ENCODE measurements at places on chromosomes 6 and 20.

DNA sequence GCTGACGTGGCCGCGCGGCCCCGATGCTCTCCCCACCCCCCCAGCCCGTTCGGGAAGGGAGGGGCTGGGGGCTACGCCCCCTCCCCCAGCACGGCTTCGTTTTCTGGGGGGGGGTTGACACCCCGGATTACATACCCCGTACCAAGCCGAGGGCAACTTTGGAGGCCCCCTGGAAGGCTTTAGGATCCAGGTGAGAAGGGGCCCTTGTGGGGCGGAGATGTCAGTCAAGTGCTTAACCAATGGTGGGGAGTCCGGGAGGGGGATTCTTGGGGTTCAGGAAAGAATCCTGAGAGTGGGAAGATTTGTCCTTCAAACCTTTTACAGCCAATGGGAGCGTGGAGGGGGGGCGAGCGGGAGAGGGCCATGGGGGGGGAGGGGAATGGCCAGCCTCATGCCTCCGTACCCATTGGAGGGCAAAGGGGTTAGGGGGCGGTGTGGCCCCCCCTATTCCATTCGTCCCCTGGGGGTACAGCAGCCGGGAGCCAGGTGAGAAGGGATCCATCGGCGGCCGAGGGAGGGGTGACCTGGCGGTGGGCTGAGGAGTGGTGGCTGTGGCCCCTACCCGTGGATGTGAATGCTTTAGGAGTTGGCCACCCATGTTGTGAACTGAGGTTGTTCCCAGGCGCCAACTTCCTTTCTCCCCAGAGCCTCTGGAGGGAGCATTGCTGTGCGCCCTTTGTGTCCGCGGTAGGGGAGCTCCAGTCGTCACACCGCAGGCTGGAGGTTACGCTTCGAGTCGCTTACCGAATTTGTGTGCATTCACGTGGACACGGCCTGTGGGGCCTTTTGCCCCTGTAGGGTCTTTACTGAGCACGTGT lies 682 bp downstream of the BRD2 start:
- DNase-seq = peak; percentile 72

GRCh38 chr20:4910951-4911350 lies 90.4 kb downstream of the SLC23A2 start:
- DNase-seq = no peak

DNA sequence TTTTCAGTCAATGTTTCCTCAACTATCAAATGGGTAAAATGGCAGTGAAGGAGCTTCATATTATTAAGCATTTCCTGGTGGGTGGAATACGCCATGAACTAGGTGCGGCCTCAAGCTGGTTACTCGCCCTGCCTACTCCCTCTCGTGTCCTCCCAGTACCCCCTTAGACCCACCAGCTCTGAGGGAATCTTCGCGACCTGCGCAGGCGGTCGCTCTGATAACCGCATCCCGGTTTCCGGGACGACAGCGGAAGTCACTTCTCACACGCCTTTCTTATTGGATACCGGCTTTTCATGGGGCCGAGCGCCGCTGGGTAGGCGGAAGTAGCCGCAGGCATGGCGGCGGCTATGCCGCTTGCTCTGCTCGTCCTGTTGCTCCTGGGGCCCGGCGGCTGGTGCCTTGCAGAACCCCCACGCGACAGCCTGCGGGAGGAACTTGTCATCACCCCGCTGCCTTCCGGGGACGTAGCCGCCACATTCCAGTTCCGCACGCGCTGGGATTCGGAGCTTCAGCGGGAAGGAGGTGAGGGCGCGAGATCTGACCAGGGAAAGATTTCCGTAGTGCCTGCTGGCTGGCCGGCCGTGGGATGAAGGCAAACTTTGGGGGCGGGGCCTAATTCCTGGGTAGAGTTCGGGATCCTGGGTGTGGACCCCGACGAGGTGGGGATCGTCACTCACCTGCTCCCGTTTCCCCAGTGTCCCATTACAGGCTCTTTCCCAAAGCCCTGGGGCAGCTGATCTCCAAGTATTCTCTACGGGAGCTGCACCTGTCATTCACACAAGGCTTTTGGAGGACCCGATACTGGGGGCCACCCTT lies at the start of gene PIGT:
TSS of gene PIGT (plus strand) at position 320 of the 816 bp plus-strand sequence. CDS start at position 336, 16 bp downstream.
- DNase-seq = peak; percentile 89

DNA sequence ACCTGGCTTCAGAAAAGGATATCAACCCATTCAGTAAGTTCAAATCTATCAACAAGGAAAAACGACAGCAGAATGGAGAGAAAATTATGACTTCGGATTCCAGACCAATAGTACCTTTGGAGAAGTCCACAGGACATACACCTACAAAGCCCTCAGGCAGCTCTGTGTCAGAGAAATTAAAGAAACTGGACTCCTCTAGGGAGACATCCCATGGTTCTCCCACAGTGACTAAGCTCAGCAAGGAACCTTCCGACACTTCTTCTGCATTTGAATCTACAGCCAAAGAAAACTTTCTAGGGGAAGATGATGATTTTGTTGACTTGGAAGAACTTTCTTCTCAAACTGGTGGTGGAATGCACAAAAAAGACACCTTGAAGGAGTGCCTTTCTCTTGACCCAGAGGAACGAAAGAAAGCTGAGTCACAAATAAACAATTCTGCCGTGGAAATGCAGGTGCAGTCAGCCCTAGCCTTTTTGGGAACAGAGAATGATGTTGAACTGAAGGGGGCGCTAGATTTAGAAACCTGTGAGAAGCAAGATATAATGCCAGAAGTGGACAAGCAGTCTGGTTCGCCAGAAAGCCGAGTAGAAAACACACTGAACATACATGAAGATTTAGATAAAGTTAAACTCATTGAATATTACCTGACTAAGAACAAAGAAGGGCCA lies 67.4 kb upstream of the HINT3 start:
- peak; percentile 14 for DNase-seq

DNA sequence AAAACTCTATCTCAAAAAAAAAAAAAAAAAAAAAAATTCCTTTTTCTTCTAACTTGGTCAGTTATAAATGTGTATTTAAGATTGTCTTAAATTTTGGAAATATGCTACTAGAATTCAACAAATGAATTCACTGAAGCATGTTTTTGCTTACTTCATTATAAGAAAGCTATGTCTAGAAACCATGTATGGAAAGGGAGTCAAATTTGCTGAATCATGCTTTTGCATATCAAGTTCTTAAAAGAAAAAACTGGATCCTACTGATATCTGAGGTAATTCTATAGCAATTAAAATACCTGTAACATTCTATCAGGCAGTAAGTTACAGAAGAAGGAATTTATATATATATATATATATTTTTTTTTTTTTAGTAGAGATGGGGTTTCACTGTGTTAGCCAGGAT lies 27.7 kb downstream of the AKIRIN2 start:
- no peak for DNase-seq

- DNase-seq = no peak
Observed at GRCh38 chr6:45590696-45591184, 213.0 kb upstream of the SUPT3H start.

DNA sequence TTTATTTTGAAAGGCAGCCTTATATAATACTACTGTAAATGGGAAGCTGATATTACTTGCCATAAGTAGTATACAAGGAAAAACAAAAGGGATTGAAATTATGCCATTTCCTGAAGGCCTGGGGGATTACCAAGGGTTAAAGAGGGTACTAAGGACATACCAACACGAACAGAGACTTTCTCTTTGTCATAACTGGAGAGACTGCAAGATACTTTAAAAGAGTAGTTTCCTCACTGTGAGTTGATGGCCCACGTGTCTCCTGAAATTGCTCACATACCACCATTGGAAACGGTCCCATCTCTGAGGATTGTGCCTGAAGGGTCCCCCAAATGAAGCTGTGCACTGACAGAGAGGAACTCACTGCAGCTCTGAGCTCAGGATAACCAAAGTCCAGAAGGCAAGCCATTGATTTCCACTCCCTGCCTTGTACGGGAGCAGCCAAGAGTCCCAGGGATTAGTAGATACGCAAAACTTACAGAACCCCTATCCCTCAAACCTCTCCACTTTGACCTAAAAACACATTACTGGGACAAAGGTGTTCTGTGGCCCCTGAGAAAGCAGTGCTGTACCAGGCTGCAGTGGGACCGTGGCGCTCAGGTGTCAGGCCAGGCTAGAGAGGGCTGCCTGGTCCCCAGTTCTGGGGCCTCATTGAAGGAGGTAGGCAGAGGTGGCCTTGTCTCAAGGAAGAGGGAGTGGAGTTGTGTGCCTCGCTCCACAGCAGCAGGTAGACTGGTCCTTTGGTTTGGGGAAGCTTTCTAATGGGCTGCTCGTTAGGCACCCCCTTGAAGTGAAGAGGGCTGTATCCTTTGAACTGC lies 15.2 kb downstream of the PSMG4 start:
- DNase-seq = no peak

DNA sequence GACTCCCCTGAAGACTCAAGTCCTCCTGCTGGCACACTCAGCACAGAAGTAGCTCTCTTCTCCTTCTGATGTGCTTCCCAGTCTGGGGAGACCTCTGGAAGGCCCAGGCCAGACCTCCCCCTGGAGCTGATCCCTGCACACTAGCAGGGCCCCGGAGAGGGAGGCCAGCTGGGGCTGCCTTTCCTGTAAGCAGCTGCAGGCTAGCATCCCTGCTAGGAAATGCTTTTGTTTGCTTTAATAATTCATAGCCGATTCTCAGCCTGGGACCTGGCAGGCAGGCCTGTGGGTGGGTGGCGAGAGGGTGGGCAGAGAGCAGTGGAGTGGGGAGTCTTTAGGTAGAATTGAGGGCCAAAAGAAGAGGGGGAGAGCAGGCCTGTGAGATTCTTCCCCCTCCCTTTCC lies 5.2 kb downstream of the EBF4 start:
- no peak for DNase-seq

DNA sequence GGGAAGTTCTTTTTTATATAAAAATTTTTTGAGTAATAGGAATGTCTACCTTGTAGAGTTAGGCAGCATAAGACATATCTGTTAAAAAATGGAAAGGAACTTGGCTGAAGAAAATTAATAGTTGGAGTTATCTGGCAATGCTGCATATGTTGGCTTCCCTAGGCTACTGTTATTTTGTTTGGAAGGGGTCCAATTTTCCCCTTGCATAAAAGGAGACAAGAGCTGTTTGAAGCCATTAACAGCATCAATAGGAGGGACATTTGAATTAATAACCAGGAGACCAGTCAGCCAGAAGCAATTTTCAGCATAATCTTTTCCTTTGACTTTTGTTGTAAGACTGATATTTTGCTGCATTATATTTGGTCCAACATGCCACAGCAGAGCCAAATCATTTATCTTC lies 80.9 kb upstream of the TAB2 start:
- DNase-seq = no peak

- DNase-seq = no peak
Observed at GRCh38 chr6:26520237-26520849, 17.8 kb upstream of the HMGN4 start.

- DNase-seq = no peak
Observed at GRCh38 chr6:152054441-152054840, 247.0 kb downstream of the ESR1 start.

DNA sequence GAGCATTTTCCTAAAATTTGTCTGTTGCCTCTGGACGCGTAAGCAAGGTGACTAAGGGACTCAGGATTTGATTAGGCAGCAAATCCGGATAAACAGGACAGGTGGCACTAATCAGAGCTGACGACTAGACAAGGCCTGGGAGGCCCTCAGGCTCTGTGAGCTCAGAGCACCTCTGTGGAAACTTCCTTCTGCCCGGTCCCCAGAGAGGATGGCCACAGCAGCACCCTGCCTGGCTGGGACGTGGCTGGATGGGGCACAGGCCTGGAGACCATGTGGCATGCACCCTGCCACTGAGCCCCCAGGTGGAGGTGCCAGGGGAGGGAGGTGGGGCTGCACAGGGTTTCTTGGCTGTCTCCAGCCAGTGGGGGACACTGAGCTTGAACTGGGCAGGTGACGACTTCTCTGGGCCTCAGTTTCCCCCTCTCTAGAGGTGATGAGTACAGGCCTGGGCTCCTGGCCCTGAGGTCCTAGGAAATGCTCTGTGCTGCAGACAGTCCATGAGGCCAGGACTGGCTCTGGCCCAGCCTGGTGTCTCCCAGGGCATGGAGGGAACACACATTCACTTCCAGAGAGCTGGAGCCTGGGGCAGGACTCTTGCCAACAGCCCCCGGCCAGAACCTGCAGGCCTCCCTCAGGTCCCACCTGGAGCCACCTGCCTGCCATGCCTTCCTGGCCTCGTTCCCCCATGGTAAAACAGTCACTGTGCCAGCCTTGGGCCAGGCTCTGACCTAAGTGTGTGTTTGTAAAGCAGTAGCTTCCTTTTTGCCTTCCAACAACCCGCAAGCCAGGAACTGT lies 39.6 kb upstream of the STX16 start:
- no peak for DNase-seq

- no peak for DNase-seq
Observed at GRCh38 chr20:45963059-45964005, 8.7 kb downstream of the ZNF335 start.

GRCh38 chr6:131036601-131037000 lies 26.4 kb downstream of the EPB41L2 start:
- no peak for DNase-seq

DNA sequence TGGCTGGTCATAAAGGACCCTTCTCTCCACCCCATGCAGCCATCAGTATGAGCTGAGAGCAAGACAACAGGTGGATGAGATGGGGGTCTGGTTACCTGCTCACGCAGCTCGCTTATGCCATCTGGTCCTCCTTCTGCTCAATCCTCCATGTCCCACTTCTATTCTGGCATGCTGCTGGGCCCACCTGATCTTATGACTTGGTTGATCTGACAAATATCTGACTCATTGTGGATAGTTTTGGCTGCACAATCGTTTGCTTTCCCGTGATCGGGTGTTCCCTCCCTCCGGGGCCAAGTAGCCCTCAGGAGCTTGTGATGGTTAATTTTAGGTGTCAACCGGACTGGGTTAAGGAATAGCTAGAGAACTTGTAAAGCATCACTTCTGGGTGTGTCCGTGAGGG lies 26.6 kb upstream of the ELMO2 start:
- DNase-seq = no peak

- DNase-seq = no peak
Observed at GRCh38 chr6:167555836-167556235, 230.9 kb downstream of the TTLL2 start.

DNA sequence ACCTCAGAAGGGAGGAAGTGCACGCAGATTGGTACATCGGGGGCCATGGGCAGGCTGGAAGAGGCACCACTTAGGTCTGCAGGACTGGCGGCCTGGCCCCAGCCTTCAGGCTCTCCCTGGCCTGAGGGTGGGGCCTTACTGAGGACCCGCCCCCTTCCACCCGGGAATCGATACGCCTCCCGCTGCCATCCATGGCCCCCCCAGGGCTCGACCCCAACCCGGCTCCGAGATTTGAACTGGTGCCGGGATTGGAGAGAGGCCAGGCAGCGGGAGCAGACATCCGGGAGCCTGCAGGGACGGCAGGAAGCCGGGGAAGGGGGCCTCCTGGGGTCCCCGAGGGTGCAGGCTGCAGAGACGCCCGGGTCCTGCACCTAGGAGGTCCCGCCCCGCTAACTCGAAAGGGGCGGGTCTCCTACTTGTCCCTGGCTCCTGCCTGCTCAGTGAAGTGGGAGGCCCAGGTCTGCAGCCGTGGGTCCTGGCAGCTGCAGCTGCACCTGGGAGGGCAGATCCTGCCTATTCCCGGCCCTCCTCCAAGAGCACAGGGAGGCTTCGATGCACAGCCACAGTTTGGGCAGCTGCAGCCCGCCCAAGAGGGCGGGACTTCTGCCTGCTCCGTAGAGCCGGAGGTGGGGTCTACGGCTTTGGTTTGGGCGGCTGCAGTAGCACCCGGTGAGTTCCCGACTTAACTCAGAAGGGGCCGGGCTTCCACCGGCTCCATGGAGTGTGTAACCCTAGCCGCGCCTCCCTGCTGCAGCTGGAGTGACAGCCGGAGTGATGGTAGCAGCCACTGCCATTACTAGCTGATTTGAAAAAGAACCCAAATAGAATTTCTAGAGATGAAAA lies 35.2 kb upstream of the TBC1D22B start:
- DNase-seq = peak; percentile 88

GRCh38 chr6:135913785-135914184 lies 62.3 kb downstream of the PDE7B start:
- no peak for DNase-seq

- DNase-seq = no peak
Observed at GRCh38 chr6:135527116-135527959, 29.8 kb upstream of the AHI1 start.

GRCh38 chr6:154112181-154112809 lies 73.3 kb downstream of the OPRM1 start:
- no peak for DNase-seq
